ENCODE measurements at places on chromosomes 1 and 21. TPM values are rescaled to one million over a fixed set of nuclear protein-coding genes. Genes with fewer than 3 reads are reported as not detected.

The SELL gene
- total RNA-seq = not detected

The IGSF9 gene
- not detected for total RNA-seq

The SHE gene
- total RNA-seq = not detected

The PGLYRP4 gene
- total RNA-seq = not detected

The AMPD1 gene
- total RNA-seq = not detected

The CD1B gene
- total RNA-seq = not detected

The C1QB gene
- not detected for total RNA-seq

The TMEM82 gene
- not detected for total RNA-seq

The OR2M3 gene
- total RNA-seq = not detected

The RGSL1 gene
- not detected for total RNA-seq

The VCAM1 gene
- not detected for total RNA-seq

The CD2 gene
- total RNA-seq = not detected

The SSX2IP gene
- 19.5 TPM for total RNA-seq

The FMN2 gene
- total RNA-seq = 7.5 TPM

The GJA5 gene
- 37.3 TPM for total RNA-seq

The RHD gene
- total RNA-seq = not detected

The LYPD8 gene
- total RNA-seq = not detected

The SUSD4 gene
- not detected for total RNA-seq

DNA sequence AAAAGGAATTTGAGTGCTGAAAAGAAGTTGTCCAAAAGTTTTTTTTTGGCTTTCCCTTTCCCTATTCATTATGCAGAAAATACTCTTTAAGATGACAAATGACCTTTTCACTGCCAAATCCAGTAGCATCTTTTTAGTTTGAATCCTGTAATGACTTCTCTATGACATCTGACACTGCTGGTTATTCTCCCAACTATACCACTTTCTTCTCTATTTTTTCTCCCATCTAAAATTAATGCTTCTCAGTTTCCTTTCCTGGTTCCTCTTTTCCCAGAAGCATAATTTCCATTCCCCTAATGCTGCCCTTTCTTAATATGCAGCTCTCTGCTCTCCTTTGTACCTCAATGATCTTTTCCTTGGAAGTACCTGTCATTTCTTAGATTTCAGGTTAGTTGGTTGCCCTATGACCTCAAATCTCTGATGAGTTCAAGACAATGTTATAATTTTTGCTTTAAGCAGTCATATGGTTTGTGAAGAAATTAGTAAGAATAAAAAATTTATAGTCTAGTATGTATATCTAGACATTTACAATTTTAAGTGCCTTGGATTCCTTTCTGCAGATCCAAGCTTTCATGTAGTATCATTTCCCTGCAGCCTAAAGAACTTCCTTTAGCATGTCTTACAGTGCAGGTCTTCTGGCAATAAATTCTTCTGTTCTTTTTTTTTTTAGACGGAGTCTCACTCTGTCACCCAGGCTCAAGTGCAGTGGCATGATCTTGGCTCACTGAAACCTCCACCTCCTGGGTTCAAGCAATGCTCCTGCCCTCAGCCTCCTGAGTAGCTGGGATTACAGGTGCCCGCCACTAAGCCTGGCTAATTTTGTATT is 150.8 kb downstream of the CDC42BPA start:
- no peak for DNase-seq

DNA sequence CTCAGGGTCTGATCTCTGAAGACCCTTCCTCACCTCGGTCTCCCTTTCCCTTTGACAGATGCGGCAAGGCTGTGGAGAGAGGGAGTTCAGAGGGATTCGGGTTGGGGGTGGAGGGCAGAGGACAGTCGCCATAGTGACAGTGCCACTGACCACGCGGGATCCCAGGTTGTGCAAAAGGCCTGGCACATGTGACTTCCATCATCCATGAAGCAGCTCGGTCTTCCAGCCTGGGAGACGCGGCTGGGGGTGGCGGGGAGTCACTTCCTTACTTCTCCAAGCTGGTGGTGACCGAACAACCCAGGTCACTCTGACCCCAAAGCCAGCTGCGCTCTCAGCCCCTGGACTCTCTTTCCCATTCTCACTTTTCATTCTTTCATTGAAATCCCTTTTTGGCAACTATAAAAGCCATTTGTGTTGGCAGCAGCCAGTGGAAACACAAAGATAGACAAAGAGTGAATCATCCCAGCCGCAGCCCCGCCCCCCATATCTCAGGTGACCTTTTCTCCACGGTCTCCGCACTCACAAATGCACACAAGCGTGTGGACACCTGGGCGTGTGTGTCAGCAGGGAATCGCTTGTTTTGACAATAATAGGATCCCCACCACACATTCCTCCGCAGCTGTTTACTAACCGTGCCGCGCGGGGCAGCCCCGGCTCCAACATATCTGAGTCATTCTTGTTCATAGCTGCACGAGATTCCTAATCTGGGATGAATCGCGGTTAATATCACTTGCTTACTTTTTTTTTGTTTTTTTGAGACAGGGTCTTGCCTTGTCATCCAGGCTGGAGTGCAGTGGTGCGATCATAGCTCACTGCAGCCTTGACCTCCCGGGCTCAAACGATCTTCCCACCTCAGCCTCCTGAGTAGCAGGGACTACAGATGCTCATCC is 68.3 kb downstream of the DHRS3 start:
- DNase-seq = no peak

DNA sequence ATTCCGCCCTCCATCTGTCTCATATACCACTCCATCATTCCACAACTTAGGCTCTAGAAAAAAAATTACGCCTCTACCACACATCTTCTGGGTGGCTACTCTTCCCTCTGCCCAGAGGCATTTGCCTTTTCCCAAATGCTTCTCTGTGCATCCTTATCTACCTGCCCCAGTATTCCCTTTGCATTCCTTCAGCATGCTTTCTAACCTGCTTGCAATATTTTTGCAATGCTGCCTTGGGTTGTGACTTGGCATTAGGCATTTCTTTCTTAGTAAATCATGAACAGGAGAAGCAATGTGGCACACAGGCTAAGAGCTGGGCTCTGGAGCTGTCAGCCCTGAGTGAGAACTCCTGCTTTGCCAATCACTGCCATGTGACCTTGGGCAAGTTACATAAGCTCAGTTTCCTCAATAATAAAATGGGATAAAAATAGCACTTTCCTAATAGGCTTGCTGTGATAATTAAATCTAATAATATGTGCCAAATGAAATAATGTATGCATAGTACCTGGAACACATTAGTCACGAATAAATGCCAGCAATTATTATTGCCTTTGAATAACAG is 276.0 kb downstream of the ASTN1 start:
- no peak for DNase-seq

DNA sequence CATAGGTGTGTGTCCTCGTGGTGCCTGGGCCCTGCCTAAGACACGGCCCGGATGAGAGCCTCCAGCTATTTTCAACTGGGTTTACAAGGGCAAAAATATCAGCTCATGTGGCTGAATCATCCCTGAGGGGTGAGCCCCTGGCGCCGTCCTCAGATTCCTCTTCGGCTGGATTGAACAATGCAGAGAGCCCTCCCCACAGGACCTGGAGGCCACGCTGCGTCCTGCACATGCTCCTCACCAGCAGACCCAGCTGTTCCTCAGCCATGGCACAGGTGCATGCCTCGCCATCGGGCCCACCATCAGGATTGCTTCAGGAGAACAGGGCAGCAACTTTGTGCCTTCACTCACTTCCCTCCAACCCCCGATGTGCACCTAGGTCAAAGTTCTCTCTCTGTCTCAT is 35.3 kb downstream of the TFF3 start:
- no peak for DNase-seq

GRCh38 chr21:16069178-16070112 is 339.7 kb downstream of the USP25 start:
- DNase-seq = no peak

DNA sequence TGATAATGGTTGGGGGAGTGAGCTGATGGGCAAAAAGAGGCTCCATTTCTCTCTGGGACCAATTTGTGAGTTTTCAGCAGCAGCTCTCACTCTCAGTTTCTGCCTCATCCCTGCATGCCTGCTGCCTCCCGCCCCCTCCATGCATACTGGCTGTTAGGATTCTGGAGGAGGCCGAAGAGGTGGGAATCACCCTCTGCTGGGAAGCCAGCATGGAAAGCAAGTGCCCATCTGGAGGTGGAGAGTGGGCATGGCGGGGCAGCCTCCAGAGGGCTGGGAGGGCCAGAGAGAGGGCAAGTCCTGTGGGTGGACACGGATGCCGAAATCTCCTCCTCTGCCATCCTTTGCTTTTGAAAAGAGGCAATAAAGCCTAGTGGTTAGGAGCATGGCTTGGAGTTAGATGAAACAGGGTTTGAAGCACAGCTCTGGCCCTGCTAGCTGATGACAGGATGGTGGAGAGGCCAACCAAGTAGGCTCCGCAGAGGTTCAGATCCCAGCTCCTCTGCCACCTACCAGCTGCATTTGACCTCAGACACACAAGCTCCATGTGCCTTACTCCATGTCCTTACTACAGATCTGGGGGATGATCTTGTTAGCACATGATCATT is 113.4 kb downstream of the GRIK3 start:
- no peak for DNase-seq

DNA sequence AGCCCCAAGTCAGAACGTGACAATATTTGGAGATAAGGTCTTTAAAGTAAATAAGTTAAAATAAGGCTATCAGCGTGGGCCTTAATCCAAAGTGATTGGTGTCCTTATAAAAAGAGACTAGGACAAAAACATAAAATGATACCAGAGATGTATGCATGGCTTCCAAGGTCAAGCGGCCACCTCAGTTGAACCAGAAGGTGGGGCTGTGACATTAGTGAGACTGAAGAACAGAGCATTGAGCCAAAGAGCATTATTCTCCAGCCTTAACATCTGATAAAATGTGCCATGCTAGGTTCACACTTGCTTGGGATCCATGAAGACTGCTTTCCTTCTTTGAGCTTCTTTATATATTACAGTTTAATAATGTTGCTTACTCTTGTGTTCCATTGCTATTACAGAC is 554.6 kb downstream of the PLA2G4A start:
- no peak for DNase-seq

GRCh38 chr21:44551340-44551961 is at the start of gene KRTAP10-2:
KRTAP10-2 (minus strand) TSS chr21:44551505; CDS start chr21:44551458, 47 bp downstream.
- no peak for DNase-seq

DNA sequence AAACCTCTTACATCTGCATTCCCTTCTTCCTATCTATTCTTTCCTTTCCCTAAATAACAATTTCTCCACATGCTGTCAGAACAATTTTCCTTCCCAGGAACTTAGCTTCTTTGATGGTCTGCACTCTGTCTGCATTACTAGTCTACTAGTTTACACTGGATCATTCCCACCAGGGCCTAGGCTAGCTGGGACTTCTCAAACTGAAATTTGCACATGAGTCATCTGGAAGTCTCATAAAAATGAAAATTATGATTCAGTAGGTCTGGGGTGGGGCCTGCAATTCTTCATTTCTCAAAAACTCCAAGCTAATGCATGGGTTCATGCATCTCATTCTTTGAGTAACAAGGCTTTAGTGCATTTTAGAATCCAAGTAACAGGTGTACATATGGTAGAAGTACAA is 74.2 kb downstream of the GABPA start:
- DNase-seq = no peak

- no peak for DNase-seq
Observed at GRCh38 chr1:4001461-4001860, 101.4 kb upstream of the C1orf174 start.

DNA sequence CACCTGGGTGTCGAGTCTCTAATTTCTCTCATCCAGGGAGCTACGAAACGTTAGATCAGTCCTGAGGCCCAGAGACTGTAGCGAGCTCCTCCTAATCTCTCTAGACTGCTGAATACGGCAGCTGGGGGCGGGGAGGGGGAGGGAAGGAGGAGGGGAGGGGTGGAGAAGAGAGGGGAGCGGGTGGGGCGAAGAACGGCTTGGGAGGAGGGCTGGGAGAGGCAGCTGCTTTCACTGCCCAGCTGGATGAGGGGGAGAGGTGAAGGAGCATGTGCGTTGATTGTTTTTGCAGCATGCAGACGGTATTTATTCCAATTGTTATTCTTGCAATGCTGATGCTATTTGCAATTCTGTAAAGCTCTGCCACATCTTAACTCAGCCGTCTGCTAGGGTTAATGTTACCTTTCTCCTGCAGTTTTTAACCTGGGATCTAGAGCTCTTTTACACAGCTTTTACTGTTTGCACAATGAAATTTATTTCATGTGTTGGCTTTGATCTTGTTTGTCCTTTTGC is 790 bp downstream of the DNAJC6 start:
- DNase-seq = no peak

DNA sequence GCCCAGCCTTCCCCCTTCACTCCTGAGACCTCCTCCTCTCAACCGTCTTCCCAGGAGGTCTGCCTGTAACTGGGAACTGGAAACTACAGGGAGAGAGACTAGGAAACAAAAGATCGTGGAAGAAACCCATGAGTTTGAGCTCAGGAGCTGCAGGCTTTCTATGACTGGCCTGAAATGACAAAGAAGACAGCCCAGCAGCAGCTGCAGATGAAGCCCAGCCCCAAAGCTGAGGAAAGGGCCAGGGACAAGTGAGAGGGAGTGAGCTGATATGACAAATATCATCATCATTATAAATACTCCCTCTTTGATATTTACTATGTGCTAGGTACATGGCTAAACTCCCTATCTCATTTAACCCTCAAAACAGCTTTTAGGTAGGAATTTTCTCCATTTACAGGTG is 142.6 kb upstream of the CTTNBP2NL start:
- DNase-seq = no peak

- no peak for DNase-seq
Observed at GRCh38 chr1:230894664-230895063, 26.3 kb upstream of the C1orf198 start.

DNA sequence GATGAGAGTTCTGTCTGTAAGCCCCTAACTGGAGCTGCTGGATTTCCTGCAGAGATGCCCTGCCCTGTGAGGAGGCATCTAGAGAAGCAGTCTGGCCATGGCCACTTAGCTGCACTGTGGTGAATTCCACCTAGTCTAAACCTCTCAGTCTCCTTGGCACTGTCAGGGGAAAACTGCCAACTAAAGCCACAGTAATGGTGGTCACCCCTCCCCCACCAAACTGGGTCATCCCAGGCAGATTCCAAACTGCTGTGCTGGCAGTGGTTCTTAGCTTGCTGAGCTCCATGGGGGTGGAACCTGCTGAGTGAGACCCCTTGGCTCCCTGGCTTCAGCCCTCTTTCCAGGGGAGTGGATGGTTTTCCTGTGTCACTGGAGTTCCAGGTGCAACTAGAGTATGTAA is 740.6 kb downstream of the RWDD3 start:
- DNase-seq = no peak

GRCh38 chr21:41600556-41600955 is 92.6 kb upstream of the TMPRSS2 start:
- DNase-seq = no peak

- no peak for DNase-seq
Observed at GRCh38 chr1:15020943-15021745, 132.4 kb upstream of the TMEM51 start.

DNA sequence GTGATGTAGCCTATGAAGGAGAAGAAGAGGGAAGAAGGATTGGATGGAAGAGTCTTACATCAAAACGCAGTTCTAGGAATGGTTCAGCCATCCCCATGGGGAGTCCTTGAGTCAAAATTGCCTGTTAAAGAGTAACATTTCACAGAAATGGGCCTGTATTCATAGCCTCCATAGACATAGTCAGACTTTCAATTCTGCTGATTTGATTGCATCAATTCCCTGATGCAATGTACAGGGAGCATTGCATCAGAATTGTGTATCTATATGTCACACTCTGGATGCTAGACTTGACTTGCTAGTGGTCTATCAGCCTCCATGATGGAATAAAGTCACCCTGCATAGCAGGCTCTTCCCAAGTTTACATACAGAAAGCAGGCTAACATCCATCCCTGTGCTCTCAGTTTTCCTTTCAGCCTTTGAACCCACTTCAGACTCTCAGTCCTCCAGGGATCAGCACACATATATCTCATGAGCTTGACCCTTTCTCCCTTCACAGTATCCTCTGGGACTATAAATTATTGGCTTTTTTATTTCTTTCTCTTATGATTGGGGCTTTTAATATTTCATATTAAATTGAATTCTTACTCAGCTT is 1111.7 kb upstream of the B3GALT2 start:
- DNase-seq = peak; percentile 7
